ENCODE measurements at places on chromosomes 16 and 17.

GRCh38 chr17:41402161-41402560 lies 4.8 kb upstream of the KRT31 start:
- no peak for DNase-seq

- no peak for DNase-seq
Observed at GRCh38 chr16:50213939-50214519, 52.3 kb upstream of the ADCY7 start.

GRCh38 chr16:58177353-58177710 lies 20.6 kb downstream of the CSNK2A2 start:
- DNase-seq = no peak

- DNase-seq = no peak
Observed at GRCh38 chr17:40598619-40599467, 33.6 kb upstream of the CCR7 start.

- DNase-seq = no peak
Observed at GRCh38 chr17:40558890-40559563, 6.2 kb downstream of the CCR7 start.

DNA sequence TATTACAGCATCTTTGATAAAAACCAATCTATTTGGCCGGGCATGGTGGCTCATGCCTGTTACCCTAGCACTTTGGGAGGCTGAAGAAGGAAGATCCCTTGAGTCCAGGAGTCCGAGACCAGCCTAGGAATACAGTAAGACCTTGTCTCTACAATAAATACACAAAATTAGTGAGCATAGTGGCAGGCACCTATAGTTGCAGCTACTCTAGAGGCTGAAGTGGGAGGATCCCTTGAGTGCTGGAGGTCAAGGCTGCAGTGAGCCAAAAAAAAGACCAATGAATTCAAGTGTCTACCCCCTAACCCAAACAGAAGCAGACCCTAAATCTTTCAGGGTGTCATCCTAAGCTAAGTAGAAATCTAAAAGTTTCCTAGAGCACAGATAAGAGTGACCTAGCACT lies 7.3 kb upstream of the MEIOC start:
- DNase-seq = no peak

GRCh38 chr16:66023481-66023880 lies 343.0 kb upstream of the CDH5 start:
- DNase-seq = no peak

DNA sequence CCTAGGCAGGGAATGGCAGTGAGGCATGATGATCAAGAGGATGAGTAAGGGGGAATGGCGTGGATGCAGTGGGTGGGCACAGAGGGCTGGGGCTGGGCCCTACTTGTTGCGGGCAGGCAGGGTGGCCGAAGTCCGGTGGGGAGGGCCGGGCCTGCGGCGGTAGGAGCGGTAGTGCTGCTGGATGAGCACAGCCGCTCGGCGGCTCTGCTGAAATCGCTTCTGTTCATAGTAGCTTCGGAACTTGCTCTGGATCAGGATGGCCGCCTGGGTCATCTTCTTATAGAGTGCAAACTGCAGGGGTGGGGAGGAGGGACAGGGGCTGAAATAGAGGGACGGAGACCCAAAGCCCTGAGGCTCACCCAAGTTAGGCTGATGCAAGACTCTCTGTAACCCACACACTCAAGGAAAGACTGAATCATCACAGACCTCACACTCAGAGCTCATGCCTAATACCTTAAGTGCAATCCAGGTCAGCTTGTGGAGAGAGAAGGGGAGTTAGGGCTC lies 1.5 kb upstream of the SPAG7 start:
- no peak for DNase-seq

DNA sequence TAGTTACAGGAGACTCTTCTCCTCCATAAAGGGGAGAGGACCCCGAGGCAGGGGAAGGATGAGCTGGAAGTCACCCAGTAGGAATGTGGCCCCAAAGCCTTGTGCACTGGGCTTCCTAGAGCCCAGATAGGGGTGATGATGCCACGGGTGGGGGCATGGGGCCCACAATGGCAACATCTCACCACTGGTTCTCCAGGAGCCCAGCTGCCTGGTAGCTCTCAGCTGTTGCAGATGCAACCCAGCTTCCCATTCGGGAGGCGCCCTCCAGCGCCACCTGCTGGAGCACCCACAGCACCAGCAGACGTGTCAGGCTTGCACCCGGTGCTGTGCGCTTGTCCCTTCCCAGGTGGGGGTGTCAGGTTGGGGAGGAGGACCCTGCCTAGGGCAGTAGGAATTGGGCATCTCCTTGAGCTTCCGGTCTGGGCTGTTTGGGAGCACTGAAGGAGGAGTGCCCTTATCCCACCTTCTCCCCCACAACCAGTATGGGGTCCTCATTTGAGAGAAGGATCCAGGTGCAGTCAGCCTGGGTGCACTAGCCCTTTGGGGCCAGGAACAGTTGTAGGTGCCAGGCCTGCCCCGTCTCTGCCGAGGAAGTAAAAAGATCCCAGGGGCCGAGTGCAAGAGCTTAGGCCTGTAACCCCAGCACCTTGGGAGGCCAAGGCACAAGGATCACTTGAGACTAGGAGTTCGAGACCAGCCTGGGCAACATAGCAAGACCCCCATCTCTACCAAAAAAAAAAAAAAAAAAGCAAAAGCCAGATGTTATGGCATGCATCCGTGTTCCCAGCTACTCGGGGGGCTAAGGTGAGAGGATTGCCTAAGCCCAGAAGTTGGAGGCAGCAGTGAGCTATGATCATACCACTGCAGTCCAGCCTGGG lies 14.4 kb downstream of the CDIPT start:
- peak; percentile 70 for DNase-seq

DNA sequence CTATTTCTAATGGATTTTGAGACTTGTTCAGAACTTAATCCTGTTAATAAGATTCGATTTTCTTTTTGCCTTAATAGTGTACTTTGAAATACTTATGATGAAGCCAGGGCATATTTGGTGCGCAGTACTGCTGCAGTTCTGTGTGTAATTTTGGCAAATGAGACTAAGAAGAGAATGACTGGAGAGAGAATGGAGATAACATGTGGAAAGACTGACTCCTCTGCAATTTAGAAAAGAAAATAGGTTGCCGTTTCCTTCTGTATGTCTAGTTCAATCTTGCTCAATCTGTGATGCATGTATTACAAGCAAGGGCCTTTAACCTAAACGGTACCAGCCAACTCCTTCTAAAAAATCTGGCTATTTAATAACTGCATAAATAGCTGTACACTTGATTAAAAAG lies 285.1 kb upstream of the CDH11 start:
- DNase-seq = no peak

- DNase-seq = peak; percentile 44
Observed at GRCh38 chr17:4715063-4715744, 4.8 kb downstream of the ARRB2 start.

- no peak for DNase-seq
Observed at GRCh38 chr17:15398291-15398690, 56.9 kb upstream of the TEKT3 start.

DNA sequence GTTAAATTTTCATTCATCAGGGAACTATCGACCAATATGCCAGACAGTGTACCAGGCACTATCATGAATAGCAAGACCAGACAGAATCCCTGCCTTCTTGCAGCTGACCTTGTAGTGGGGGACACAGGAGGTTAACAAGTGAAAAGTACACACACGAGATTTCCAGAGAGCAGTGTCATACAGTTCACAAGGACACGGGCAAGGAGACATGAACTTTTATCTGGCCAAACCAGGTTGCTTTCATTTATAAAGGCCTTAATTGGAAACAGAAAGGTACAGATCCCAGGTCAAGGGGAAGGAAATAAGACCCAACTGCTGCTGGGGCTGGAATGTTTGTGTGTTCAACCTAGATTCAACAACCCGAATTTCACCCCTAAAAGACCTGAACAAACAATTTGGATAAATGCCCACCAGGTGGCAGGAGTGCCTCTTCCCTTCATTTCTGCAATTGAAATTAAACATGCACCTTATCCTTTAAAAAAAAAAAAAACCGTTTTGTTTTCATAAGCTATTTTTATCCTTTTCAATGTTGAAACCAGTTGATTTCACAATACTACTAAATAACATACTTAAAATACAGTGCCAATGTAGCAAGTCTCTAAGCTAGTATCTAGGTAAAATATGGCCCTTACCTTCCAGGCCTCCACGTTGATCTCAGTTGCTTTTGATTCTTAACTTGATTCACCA lies 65.9 kb downstream of the EMP2 start:
- DNase-seq = no peak

GRCh38 chr17:5210091-5210490 lies 18.4 kb upstream of the ZNF594 start:
- no peak for DNase-seq

DNA sequence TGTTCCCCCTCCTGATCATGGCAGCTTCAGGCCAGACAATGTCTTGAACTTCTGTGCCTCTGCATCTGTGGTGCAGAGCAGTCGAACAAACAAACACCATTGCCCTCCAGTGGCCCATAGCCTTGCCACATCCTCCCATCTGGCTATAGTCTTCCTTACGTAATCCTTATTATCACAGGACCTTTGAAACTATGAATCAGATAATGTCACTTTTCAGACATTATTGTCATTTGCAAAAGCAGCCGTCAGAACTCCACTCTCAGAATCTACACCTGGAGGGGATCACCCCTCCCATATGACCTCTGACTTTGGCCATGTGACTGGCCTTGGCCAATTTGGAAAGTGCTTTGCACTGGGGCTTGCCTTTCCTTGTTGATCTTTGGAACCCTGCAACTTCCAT lies 387.3 kb downstream of the MAF start:
- no peak for DNase-seq

GRCh38 chr17:62702746-62703260 lies 75.3 kb downstream of the MRC2 start:
- DNase-seq = no peak

GRCh38 chr16:54112451-54113206 lies 174.0 kb downstream of the IRX3 start:
- no peak for DNase-seq

DNA sequence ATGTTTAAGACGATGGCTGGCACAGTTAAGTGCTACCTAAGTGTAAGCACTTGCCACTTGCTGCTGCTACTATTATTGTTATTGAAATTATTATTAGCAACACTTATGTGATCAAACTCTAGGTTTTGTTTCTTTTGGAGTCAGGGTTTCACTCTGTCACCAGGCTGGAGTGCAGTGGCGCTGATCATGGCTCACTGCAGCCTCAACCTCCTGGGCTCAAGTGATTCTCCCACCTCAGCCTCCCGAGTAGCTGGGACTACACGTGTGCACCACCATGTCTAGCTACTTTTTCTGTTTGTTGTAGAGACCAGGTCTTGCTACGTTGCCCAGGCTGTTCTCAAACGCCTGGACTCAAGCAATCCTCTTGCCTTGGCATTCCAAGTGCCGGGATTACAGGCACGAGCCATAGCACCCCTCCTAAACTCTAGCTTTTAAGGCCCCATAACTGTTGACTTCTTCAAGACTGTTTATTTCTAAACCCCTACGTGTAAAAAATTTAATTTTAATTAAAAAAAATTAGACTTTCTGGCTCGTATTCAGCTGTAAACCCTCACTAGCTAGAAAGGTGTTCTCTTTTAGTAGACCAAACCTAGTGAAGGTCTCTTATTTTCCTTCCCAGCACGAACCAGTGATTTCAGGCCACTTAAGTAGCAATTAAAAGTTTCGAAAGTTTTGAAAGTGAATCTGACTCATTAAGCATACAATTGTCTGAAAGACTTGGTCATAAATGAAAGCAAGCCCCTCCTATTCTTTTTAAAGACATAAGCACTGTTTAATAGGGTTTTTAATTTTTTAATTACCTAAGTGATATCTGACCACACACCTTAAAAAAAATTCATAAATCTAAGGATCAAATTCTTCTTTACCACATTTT lies 11.7 kb upstream of the SCNN1B start:
- DNase-seq = no peak

DNA sequence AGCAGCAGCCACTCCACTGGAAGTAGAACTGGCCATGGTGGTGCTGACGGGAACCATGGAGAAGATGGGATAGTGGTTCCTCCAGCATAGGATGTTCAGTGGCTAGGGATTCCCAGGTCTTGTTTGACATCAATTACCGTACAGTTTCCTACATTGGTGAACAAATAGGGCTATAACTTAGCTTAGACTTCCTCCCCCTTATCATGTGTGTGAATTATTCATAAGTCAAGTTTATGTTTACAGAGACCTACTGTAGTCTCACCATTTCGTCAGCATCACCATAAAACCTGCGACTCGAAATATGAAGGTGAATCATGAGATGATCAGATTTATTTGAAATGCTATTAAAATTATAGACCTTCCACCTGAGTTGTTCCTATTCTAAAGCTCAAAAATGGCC lies 1.2 kb downstream of the KRTAP2-3 start:
- DNase-seq = no peak

GRCh38 chr17:1462164-1463112 lies 6.4 kb upstream of the CRK start:
- no peak for DNase-seq

DNA sequence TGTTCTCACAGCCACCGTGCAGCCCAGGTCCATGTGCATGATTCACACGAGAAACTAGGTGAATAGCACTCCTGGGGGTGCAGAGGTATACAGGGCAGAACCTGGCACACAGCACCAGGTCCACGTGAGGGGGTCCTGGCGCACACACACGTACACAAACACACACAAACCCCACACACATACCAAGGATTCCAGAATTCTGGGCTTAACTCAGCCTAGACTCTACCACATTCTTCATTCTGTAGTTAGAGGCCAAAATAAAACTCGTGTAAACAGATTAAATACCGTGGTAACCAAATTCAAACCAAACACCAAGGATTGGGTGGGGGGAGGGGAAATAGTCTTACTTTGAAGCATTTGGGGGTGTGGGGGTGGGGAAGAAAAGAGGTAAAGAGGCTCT lies 58.5 kb downstream of the XYLT1 start:
- no peak for DNase-seq

- DNase-seq = no peak
Observed at GRCh38 chr16:29650771-29651170, 12.3 kb upstream of the SPN start.

DNA sequence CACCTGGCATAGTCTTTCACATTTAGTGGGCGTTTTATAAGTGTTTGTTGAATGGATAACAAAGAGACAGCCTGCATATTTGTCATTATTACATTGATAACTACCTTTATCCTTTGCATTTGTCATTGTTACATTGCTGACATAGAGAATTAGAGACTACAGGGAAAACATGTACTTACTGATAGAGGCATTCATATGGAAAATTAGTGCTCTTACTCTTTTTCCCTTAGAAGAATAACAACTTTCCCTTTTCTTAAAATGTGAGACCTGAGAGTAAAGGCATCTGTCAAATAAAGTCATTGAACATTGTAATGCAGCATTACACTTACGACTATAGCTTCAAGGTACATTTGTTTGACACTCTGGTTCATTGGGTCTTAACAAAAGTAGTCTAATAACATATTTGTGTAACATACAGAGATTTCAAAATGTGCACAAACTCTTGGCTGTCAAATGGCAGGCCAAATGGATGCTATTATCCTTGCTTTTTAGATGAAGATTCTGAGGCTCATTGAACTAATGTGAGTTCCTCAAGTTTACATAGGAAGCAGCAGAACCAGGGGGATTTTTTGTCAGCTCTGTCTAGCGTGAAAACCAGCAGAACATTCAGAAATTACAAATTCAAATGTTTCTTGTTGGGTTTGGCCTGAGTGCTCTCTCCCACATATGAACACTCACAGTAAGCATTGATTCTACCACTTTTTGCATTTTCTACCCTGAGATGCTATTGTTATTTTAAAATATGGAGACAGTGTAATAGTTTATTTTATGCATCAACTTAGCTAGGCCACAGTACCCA lies 28.5 kb downstream of the SMIM36 start:
- DNase-seq = no peak

All from activated T-helper 1 cell treated with Interleukin-2 at 50 U/mL for 16 hours (primary cell).